CD4-positive, alpha-beta T cell treated with Interleukin-12 subunit alpha and Interleukin-12 subunit beta, for 1 hour (primary cell): ENCODE measurements at places on chromosomes 7 and 10.
A peak's percentile ranks its signal among the peaks of the same experiment; 100 is the strongest.

DNA sequence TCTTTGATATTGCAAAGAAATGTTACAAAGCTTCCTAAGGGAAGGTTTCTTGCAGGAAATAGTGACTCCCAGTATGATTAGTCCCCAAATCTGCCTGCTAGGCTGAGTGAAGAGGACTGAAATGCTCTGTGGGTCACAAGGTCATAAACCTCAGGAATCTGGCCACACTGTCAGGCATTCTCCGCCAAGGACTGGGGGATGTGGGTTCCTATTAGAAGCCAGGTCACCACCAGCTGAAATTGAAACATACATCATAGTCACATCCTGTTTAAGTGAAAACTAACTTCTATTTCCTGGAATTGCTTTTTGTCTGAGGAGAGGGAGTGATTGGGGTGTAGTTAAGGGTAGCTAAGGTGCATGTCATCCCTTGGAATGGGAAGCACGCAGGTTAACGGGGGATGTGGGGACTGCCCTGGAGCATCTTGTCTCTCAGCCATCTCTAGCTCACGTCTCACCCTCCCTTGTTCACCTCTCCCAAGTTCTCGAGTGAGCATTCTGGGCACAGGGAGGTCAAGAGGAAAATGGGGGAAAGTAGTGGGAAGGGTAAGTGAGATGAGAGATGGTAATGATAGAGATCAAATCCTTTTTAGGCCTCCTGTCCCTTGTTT is 12.0 kb upstream of the GSAP start:
- DNase-seq = peak; percentile 11

GRCh38 chr10:37488792-37489657 is 363.6 kb downstream of the ANKRD30A start:
- DNase-seq = no peak

DNA sequence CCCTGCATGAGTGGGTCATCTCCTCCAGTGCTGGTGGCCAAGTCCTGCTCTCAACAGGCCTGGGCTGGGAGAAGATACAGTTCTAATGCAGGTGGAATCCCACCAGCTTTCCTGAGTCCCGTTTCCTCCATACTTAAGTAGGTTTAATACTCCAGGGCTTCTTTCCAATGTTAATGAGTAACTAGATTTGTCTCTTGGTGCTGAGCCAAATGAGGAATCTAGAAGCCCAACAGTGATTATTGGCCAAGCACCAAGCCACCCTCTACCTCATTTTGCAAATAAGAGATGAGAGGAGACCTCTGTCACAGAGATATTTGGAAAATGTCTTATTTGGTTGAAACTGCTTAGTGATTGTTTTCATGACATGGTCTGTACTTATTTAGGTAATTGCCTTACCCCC is 37.1 kb downstream of the STARD3NL start:
- DNase-seq = no peak

GRCh38 chr7:38630720-38631673 is at the start of gene AMPH:
Gene AMPH (minus strand): TSS chr7:38631373. CDS start chr7:38631351, 22 bp downstream.
- DNase-seq = no peak

DNA sequence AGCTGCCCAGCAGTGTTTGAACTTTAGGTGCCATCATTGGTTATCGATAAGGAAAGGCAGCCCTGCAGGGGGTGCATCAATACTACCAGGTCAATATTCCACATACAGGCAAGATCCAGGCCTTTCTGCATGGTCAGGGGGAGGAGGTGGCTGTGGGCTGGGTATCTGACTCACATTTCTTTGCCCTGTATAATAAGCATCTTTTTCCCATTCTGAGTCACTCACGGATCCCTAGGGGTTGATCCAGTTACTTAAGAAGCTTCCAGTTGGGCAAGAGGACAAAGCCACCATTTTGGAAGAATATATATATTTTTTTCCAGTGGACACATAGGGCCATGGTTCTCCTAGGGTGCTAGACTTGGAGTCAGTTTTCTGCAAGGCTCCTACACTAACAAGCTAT is 114.2 kb upstream of the HABP2 start:
- no peak for DNase-seq

GRCh38 chr10:110597476-110597875 is 30.0 kb downstream of the SMC3 start:
- DNase-seq = no peak

- DNase-seq = peak; percentile 41
Observed at GRCh38 chr10:121886997-121887622, 40.7 kb downstream of the ATE1 start.

DNA sequence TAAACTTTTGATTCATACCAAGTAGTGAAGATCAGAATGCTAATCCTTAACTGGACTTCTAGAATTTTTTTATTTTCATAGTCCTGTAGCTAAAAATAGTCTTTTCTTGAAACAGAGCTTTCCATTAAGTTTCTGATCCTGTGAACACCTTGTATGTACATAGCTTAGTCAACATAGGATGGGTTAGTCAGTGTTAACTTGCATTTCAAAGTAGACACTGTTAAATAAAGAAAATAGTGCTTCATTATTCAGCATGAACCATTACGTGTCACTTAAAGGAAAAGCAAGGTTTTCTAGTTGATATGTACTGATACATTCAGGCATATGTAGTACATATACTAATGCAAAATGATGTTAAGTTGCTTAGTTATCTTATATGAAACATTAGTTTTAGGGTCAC is 7.5 kb upstream of the HDAC9 start:
- no peak for DNase-seq

GRCh38 chr7:91554883-91555282 is 290.6 kb downstream of the FZD1 start:
- DNase-seq = no peak

DNA sequence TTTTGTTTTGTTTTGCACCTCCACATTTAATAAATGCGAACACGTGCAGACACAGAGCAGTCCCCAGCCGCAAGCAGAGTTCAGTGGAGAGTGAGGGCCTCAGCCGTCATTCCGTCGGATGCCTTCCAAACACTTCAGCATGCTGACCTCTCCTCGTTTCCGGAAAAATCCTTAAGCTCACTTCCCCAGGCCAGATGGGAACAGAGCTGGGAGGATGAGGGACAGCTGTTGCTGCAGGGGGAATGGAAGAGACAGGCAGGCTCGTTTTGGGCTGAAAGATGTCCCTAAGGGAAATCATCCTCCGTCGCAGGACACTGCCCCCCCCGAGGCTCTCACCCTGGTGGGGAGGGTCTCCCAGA is 17.2 kb upstream of the FGFR2 start:
- no peak for DNase-seq

DNA sequence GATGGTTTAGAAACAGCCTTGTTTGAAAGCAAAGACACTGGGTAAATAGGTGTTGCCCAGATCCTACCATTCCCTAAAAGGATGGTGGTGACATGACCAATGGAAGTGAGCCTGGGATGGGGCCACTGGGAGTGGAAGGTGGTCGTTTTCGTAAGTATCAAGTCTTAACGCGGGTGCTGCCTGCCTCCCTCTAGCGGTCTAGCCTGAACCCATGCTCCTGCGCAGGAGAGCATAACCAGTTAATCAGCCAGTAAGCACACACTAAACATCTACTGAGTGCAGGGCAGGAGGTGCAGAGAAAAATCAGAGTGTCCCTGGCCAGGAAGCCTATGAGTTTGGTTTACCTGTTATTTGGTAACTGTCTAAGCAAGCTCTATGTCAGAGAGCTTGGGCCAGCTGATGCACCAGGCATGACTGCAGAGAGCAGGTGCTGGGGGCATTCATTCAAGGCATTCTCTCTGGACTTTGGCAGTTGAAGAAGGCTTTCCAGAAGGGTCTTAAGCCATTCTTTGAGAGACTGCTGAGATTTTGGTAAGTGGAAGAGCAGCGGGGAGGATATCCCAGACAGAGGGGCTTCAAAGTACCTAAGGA is 930 bp downstream of the GARIN1A start:
- DNase-seq = no peak

- DNase-seq = no peak
Observed at GRCh38 chr7:46079421-46079820, 158.3 kb upstream of the IGFBP3 start.

GRCh38 chr10:75547391-75548298 is 116.2 kb downstream of the LRMDA start:
- no peak for DNase-seq

GRCh38 chr7:74070619-74070921 is 13.0 kb upstream of the LIMK1 start:
- no peak for DNase-seq

- no peak for DNase-seq
Observed at GRCh38 chr7:69189406-69189805, 408.9 kb upstream of the AUTS2 start.

DNA sequence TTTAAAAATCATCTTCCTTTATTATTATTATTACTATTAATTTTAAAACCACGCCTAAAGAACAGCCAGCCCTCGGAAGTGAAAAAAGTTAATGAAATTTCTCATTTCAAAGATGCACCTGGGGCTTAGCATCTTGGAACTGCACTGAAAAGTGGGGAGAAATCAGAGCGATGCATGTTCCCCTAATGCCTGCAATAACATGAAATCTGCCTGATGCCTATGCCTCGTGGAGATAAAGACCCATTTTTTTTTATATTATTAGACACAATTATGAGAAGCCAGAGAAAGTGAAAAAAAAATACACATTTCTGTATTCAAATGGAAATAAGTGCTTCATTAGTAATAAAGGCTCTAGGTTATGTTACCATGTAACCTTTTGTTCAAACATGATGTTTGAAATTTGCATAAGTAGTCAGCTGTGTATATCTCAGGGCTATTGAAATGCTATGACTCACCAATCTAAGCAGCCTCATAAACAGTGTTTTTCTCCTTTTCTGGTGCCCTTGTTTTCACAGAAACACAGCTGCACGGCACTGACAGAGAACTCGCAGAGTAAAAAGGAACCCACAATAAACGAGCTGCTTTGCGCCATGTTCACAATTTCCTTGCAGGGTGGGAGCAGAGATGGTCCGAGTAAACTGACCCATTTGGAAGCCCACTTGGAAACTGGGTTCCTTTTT is 175.8 kb upstream of the PRKCQ start:
- DNase-seq = no peak

- no peak for DNase-seq
Observed at GRCh38 chr10:124622158-124622557, 122.0 kb downstream of the FAM53B start.

DNA sequence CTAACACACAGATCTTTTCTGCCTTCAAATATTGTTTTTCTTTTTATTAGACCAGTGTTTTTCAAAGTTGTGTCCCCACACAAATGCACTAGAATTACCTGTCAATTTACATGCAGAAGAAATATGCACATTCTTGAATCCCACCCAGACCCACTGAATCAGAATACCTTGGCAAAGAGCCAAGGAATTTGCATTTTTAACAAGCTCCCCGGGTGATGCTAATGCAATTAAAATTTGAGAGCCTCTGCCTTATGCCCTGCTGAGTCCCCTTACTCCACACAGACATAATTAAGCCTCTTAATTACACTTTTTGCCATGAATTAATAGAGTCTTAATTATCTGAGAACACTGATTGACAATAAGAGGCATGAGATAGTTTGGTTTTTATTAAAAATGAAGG is 201.2 kb upstream of the GRB10 start:
- no peak for DNase-seq

DNA sequence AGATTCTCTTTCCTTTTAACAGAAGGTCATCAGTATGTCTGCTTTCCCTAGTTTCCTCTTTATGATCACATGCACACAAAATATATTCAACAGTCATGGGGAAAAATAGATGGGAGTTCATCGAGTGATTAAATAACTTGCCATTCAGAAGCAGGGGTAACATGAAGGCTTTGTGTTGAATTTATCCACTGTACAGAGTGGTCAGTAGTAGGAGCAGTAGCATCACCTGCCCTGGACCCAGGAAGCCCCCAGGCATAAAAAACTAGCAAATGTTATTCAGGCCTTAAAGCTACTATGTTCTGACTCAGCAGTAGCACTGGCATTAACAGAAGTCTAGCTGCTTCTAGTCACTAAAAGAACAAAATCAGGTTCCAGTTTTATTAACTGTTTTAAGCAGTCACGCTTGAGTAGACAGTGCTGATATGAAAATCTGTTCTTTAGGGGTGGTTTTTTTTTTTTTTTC is 31.4 kb upstream of the FAM133B start:
- DNase-seq = no peak

DNA sequence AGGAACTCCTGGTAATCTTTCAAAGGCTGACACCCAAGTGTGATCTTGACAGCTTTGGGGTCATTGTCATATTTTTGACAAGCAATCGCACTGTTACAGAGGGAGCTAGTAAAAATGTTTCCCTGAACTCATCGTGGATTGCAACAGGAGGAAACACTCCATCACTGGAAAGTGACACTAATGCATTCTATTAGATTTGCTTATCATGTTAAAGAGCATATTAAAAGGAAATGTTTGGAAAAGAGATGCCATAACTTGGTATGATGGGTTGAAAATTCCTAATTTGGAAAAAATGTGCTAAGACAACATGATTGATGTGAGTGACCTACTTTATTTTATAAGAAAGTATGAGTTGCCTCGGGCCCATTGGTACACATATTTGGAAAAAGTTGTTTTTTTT is 22.7 kb upstream of the EMX2 start:
- no peak for DNase-seq

GRCh38 chr10:442209-442608 is 247.3 kb downstream of the DIP2C start:
- no peak for DNase-seq

- no peak for DNase-seq
Observed at GRCh38 chr10:30182191-30183054, 123.0 kb upstream of the JCAD start.

GRCh38 chr10:127200646-127201045 is 4.3 kb upstream of the INSYN2A start:
- DNase-seq = no peak

DNA sequence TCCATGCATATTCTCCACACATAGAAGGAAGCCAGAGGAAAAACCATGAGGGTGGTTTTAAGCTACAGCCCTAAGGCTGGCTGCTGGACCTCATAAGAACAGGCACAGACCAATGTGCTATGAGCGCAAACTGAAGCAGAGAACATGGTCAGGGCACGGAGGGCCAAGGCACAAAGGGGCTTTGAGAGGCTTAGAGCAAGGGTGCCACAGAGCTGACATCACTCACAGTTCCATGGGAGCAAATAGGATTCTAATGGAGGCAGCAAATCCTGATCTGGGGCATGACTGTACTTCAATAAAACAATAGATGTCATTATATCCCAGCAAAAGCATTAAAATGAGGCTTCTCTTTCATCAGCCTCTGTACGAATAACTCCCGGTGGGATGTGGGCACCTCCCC is 162.4 kb downstream of the COBL start:
- DNase-seq = no peak

GRCh38 chr10:95896071-95896850 is 11.5 kb upstream of the CC2D2B start:
- DNase-seq = no peak
